ENCODE measurements at places on chromosomes 7 and 10.

- no peak for DNase-seq
These were observed 319.7 kb upstream of the SP4 start for GRCh38 chr7:21108182-21108581.

GRCh38 chr10:112695539-112695938 is 248.5 kb downstream of the VTI1A start:
- DNase-seq: no peak

GRCh38 chr7:1020849-1021251 is 23.5 kb upstream of the GPR146 start:
- DNase-seq: no peak

DNA sequence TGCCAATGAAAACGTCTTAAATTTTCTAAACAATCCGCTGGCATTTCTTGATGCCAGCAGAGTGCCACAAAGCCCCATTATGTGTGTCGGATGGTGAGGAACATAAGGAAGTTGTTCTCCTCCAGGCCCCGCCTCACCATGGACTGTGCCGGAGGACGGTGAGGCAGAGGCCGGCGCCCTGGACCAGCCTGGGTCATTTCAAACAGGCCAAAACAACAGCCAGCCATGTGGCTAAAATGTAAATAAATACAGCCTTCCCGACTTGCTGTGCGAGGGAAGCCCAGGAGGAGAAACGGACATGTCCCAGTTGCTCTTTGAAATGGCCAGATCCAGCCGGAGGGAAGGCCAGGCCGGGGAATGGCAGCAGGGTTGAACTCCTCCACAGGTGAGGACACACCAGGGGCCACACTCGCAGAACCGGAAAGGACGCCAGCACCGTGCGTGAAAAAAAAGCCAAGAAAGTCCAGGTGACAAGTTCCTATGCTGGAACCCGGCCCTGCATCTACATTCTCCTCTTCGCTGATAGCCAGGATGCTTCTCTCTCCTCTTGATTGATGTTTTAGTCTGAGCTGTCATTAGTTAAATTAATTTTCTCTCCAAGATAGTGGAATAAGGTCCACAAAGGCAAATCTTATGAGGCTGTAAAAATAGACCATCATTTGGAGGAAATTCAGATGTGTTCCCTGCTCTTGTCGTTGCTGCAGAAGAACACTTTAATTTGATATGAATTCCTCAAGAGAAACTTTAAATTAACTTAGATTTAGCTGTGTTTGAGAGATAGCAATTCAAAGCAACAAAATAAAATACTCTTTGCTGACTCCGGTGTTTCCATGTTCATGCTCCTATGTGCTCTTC is 64.6 kb downstream of the EBF3 start:
- no peak for DNase-seq

DNA sequence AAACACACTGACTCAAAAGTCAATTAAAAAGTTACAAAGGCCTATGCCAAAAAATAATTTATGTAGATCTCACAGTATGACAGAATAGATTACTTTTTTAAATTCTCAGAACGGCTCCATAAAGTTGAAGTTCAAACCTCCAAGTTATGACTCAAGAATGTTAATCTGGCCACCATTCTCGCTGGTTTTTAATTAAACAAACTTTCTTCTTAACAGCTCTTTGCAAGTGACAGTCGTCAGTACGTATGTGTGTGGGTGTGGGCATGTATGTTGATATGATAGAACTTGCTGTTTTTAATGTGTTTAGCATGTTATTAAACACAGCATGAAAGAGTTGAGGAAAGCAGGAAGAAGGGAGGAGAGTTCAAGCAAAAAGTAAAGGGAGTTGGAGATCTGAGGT is 18.5 kb downstream of the PRKCQ start:
- no peak for DNase-seq

DNA sequence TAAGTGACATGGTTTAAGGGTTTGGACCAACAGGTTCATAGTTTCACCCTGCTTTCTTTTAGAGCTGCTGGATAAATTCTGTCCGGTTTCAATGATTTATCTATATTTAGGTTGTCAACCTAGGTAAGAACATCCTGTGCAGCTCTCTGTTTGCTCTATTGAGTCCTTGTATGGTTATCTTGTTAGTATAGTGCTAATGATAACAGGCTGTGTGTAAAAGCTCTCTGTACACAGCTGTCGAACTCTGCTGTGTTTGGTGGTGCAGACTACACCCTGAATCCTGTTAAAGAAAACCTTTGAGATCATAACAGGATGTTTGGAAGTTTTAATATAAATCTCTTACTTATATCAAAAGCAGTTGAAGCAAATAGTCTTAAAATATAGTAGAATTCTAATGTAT is 219.2 kb downstream of the SDK1 start:
- DNase-seq: no peak

- DNase-seq: no peak
These were observed 280.4 kb downstream of the CELF2 start for GRCh38 chr10:11298116-11298515.

DNA sequence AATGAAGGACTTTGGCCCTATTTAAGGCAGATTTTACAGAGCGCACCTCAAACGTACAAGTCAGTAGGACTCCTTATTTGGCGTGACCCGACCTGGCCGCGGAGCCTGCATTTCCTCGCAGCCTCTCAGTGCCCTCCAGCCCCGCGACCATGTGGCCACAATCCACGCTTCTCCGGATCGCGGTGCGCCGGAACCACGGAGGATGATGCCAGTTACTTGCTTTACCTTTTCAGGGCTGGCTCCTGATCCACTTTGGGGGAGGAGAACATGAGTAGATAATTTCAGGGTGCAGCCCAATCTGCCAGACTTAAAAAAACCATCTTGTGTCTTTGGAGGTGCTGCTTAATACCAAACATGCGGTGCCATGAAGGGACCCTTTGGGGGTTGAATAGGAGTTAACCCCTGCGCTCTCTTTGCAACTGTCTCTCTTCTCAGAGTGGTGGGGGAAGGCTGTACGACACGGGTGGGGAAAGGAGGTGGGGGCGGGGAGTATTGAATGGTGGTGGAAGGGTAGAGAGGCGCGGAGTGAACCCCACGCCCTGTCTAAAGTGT is 1.5 kb downstream of the FRAT1 start:
- no peak for DNase-seq

GRCh38 chr7:40058636-40059035 is 75.8 kb downstream of the MPLKIP start:
- no peak for DNase-seq

DNA sequence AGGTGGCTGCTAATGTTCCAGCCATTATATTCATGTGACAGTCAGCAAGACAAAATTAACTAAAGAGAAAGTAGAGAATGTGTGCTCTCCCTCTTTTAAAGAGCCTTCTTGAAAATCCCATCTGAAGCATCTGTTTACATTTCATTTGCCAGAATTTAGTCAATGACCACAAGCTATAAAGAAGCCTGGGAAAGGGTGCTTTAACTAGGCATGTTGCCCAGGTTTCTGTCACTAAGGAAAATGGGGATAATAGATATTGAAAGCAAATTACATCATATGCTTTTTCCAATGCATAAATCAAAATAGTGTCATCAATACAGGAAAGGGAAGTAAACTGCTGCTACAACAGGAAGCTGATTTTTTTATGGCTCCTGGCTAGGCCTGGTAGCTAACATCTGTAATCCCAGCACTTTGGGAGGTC is 67.7 kb downstream of the ELAPOR2 start:
- no peak for DNase-seq

DNA sequence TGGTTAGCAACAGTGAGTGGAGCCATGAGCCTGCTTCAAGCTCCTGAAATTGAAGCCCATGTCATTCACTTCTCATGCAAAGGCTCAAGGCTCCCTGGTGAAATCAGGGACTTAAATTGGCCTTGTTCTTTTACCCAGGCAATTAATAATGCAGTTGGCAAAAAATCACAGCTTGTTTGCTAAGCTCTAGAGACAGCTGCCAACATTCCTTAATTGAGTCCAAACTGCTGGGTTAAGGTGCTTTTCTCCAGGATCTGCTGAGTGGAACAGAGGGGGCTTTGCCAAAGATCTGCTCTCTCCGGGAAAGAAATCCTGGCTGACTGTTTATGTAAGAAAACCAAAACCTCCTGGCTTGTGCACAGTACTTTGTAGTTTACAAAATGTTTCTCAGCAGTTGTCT is 257.6 kb upstream of the GHITM start:
- no peak for DNase-seq

GRCh38 chr10:73625004-73625883 is 16.0 kb downstream of the MYOZ1 start:
- DNase-seq: peak; percentile 16

GRCh38 chr10:29699621-29700020 is 64.8 kb upstream of the SVIL start:
- DNase-seq: no peak

DNA sequence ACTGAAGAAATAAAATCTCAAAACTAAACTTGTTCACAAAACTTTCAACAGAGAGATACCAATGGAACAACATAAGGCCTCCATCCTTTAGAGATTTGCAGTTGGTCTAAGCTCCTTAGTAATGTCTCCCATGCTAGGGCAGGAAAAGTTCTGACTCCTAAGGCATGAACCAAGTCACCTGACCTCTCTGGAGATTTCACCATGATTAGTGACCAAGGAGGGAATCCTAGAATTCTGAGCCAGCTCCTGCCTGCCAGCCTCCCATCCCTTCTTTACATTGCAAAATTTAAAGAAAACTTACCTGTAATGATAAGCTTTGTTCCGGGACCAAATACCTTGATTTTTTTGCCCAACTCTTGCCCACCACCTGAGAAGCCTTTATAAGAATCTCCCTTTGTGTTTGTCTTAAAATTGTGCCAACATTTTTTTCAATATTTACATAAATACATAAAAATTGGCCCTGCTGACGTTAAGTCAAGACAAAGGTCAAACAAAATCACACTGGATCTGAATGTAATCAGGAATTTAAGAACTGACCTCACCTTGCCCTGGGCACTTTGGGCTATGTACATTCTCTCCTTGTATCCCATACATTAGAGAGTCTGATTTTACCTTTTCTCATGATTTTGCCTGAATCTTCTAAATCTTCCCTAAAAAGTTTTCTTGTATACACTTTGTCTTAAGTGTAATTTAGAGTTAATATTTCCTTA is at the start of gene TARP:
TSS of gene TARP (minus strand) at position 351 of the 710 bp plus-strand sequence.
- DNase-seq: no peak

DNA sequence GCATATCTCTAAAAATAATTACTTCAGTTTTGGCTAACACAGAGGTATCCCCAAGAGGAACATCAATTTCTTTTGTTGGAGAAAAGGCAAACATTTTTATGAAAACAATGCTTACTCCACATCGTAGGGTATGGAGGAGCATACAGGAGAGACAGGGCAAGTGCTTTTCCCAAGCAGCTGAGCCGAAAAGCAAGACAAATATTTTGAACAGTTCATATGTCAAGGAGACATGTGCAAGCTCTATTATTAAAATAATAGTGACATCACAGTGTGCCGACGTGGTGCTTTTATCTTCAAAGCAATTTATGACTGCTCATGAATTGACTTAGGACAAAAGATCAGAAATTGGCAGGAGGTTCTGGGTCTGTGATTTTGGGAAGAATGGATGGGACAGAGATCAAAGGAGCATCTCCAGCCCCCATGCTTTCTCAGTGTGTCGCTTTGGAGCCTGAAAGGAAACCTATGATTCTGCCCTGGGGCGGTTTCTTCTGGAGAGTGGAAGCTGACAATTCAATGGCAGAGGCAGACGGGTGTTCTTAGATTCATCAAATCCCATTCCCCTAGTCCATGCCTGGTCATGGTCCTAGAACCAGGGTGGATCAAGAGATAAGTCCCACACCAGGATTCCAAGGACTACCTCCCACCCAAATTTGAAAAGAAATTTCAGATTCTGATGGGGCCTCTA is 97.1 kb downstream of the JCAD start:
- no peak for DNase-seq

GRCh38 chr7:44633254-44634186 is 27.1 kb downstream of the OGDH start:
- no peak for DNase-seq

DNA sequence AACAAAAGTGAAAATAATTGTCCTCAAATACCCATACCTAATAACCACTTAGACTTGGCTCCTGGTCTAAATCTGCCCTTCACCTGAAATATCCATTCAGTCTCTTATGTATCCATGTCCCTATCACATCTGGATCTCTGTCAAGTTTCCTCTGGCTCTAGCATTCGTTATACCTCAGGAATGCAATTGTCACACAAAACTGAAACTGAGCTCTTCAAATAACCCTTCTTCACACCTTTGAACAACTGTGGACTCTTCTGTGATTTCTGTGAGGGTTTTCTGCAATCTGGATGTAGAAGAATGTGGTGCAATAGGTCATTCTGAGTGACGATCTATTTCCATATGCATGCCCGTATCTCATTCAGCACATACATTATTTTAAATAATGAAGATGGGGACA is 53.5 kb upstream of the FGL2 start:
- DNase-seq: no peak

DNA sequence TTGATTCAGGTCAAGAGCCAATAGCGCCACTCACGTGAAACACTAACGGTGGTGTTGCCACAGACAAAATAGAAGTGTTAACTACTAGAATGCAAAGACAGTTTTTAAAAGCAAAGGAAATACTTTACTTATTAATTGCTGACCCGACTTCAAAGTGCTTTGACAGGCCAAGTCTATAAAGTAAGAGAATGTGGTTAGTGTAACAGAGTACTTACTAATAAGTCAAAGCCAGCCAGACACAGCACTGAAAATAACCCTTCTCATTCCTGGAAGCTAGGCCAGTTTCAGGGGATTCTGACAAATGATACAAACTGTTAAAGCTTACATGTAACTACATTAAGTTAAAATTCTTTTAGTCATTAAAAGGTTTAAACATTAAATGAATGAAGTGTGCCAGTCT is 50.3 kb downstream of the ENO4 start:
- DNase-seq: no peak

DNA sequence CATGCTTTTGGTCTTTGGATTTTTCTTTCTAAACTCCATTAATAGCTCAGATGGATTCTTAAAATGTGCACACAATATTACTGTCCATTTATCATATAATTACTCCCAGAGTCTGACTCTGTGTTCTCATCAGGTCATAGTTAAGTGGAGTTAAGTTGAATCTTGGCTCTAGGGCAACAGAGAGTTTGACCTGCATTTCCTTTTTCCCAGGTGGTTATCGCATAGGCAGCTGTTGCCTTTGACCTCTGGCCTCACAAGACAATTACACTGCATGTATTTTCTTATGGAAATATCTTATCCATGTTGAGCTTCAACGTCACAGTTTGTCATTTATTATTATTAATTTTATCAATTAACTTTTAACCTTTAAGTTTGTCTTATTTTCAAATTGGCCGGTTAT is 237.5 kb upstream of the HGF start:
- no peak for DNase-seq

DNA sequence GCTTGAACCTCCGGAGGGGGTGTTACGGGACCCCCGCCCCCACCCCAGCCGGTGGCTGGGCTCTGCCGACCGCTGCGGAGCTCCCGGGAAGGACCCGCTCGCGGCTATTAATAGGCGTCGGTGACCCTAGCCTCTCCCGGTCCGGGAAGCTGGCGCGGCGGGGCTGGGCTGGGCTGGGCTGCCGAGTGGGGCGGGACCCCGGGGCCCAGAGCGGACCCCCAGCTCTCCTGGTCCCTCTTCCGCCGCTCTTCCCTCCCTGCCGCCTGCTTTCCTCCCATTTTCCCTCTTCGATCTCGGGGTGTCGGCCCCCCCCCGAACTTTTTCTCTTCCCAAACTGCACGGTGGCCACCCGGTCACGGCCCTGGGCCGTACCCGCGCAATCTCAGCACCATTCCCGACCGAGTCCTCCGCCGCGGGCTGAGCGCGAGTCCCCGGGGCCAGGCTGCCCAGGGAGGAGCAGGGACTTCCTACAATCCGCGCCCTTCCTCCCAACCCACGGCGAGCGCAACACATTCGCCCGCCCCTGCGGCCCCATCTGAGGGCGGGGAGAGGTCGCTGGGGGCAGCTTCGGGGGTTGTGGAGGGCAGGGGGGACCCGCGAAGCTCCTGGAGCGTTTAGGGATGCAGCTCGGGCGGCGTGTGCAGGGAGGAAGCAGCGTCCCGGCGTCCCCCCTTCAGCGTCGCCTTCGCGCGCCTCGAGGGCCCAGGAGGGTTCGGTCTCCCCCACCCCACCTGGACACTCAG is 3.1 kb upstream of the ELFN1 start:
- DNase-seq: peak; percentile 17

All from progenitor cell of endocrine pancreas (in vitro differentiated cells).